ENCODE measurements at places on chromosomes 7 and 10.

DNA sequence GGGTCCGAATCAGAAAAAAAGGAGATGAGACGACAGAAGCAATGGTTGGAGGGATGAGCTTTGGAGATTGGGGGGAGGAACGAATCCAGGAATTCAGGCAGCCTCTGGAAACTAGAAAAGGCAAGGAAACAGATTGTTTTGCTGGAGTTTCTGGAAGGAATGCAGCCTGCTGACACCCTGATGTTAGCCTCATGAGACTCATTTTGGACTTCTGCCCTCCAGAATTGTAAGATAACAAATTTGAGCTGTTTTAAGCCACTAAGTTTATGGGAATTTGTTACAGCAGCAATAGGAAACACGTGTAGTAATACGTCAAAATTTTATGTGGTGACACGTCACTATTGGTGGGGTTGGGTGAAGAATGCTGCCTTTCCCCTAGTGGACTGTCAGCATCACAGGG is 25.6 kb upstream of the NPS start:
- DNase-seq, result no peak

- DNase-seq, result no peak
Observed at GRCh38 chr7:21702303-21702702, 159.5 kb downstream of the DNAH11 start.

DNA sequence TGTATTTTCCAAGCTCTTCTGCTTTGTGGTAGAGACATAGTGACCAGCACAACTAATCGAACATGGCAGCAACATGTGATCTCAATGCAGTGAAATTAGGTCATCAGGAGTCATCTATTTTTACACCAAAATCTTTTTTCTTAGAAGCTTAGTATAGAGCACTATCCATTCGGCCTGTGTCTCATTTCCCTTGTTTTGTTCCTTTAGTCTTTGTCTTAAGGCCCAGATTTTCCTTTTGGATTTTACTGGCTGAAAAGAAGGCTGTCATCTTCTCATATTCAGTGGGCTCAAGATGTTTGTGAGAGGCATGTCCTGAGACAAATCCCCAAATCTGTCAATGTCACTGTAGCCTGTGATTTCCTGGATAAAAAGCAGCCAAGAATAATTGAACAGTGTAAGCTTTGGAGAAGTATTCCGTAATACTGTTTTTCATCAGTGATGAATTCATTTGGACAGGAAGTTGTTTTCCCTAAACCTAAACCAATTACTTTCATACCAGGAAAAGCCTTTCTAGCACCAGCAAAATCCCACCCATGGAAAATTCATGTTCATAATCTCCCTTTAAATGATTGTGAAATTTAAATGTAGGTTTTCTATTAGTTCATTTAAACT is 55.2 kb downstream of the MAGI2 start:
- DNase-seq, result no peak

- no peak for DNase-seq
Observed at GRCh38 chr7:23438171-23438570, 32.1 kb downstream of the IGF2BP3 start.

DNA sequence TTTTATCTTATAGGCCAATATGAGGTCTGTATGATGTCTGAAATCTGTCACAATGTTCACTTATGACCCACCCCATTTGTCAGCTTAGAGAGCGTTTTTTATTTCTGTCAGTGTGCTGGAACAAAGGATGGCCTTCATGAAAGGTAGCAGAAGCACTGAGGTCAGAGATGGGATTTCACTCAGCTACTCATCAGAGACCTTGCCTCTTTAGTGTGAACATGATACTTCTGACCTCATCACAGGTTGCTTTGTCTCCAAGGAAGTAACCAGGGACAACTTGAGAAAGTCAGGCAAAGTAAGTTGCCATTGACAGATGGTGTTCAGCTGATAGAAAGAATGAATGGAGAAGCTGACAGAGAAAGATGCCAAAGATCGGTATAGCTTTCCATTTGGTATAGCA is 16.3 kb downstream of the YAE1 start:
- DNase-seq, result no peak

GRCh38 chr10:59012839-59013238 is 163.6 kb upstream of the PHYHIPL start:
- DNase-seq, result no peak

DNA sequence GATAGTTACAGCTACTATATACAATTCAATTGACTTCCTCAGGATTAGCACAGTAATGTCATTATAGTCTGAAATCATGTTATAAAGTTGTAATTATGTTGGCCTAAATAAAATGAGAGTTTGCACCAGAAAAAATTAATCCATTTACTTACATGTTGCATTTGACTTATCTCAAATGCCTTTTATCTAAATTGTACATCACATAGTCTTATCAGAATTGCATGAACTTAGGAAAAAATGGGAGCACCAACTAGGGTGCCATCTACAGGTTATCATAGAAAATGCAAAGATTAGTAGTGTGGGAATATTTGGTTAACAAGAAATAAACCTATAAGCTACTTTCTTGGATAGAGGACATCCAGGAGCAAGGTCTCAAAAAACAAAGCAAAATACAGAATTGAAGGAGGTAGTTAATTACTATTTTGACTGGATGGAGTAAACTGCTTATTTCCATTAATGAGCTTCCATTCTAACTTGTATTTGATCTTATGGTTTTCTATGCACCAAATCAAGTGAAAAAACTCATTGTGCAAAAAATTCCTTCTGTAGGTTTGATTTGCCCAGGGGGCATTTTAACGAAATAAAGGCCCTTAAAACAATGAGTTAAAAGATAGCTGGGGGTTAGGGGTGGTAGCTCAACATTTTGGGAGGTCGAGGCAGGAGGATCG is 60.0 kb upstream of the ORC5 start:
- no peak for DNase-seq

- DNase-seq, result no peak
Observed at GRCh38 chr7:154777023-154777422, 225.9 kb downstream of the PAXIP1 start.

DNA sequence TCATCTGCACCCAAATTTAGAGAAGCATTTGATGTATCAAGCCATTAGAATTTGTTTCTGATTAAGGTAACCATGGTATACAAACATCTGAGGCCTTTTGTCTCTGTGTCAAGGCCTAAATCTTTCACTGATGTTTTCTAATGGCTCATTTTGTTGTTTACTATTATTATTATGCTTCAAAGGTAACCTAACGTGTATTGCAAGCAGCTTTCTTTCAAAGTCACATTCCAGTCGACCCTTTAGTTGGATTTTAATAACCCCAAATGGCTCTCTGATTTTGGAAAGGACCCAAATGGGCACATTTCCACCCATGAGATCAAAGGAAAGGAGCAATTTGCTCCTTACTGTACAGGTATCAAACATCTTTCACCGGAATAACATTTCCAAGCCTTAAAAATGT is 46.7 kb upstream of the WNT16 start:
- no peak for DNase-seq

- DNase-seq, result no peak
Observed at GRCh38 chr10:90130321-90131086, 429.1 kb downstream of the KIF20B start.

DNA sequence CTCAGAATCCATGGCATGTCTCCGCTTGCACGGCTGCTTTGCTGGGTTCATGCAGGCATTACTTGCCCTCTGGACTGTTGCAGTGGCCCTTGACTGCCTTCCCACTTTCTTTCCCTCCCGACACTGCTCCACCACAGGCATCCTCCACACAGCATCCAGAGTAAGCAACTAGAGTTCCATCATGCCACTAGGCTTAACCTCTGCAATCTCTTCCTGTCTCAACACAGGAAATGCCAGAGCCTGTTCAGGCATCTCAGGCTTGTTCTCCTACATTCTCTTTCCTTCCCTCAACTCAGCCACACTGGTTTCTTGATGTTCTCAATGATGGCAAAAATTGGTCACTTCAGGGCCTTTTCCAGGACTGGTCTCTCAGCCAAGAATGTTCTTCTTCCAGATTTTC is 284.5 kb upstream of the KLF6 start:
- no peak for DNase-seq

GRCh38 chr10:103395754-103396066 is 565 bp downstream of the ATP5MK start:
- no peak for DNase-seq

DNA sequence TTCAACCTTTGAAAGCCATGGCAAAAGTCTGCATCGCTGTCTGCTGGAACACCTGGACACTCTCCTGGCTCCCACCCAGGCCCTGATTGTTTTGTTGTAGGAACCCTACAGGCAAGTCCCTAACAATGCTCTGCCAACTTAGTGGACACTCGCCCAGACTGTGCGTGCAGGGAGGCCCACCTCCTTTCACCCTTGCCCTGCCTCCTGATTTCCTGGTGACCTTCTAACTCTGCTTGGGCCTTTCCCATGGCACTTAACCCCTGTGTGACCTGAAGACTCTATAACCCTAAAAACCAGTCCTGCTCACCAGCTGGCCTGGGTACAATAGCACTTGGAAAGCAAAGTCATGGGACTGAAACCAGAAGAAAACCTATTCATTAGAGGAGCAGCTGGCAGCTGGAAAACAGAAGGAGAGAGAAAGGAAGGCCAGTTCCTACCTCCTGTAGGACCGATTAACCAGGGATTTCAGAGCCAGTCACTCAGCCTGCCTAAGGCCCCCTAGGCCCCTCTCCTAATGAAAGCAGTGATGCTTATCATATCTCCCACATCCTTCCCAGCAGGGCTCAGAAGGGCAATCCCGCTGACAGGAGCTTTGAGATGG is 82.7 kb upstream of the KMT2E start:
- DNase-seq, result no peak
